Melanocyte of skin (primary cell): ENCODE measurements at places on chromosomes 13 and 19. TPM values are rescaled to one million over a fixed set of nuclear protein-coding genes. Genes with fewer than 3 reads are reported as not detected.

Gene ZNF468
- total RNA-seq: 19.6 and 22.7 TPM in 2 replicates

Gene ZNF547
- total RNA-seq: 3.1 and 3.6 TPM in 2 replicates

Gene HCST
- 1.00 TPM in 1 of 2 replicates, not detected in the other for total RNA-seq

Gene GPR12
- total RNA-seq: not detected in 2 replicates

Gene ZNF473
- 8.7 and 13.1 TPM in 2 replicates for total RNA-seq

Gene HIPK4
- total RNA-seq: under 0.01 and 0.31 TPM in 2 replicates

Gene IGFL3
- total RNA-seq: not detected in 2 replicates

Gene ADAT3
- 6.3 and 11.0 TPM in 2 replicates for total RNA-seq

Gene PGLYRP2
- not detected in 2 replicates for total RNA-seq

Gene GJB6
- not detected in 2 replicates for total RNA-seq

Gene USHBP1
- not detected in 2 replicates for total RNA-seq

Gene ERICH4
- total RNA-seq: not detected in 2 replicates

Gene C19orf85
- total RNA-seq: not detected in 2 replicates

Gene ZNF667
- total RNA-seq: 3.3 and 6.2 TPM in 2 replicates

Gene LRFN3
- total RNA-seq: 5.7 and 6.5 TPM in 2 replicates

Gene ATXN8OS
- not detected in 2 replicates for total RNA-seq

Gene ATP7B
- total RNA-seq: 3.7 TPM in 2 replicates

Gene TGFBR3L
- total RNA-seq: 0.31 and 0.67 TPM in 2 replicates

Gene PIK3R2
- 19.0 and 28.8 TPM in 2 replicates for total RNA-seq

Gene KLHL1
- total RNA-seq: not detected in 2 replicates
